Right kidney (tissue), 9 donors: ENCODE measurements at places on chromosomes 11 and 22.

GRCh38 chr11:117842131-117842941 is 17.8 kb upstream of the FXYD2 start:
- no peak for DNase-seq

DNA sequence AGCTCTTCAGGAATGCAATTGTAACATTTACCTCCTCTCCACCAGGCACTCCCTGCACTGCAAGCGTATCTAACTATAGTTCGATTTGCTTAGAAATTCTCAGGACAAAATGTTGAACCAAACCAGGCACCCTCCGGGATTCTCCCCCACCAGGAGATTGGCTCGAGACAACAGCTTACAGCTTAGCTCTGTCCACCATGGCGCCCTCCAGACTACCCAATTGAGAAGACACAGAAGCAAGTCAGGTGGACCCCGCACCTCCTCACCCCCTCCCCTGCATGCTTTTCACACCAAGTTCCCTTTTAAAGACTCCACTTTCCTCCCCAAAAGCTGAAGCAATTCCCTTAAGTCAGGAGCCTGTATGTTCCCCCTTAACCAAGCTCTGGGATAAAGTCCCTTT is 34.7 kb upstream of the RFPL3 start:
- no peak for DNase-seq

- DNase-seq: peak; percentile 91
These were observed at the start of gene LIF for GRCh38 chr22:30245985-30246813. TSS of gene LIF (minus strand) at chr22:30246759. CDS start at chr22:30246695, 64 bp downstream.

- DNase-seq: peak; percentile 66
These were observed 22.8 kb downstream of the ARRB1 start for GRCh38 chr11:75328426-75329277.

DNA sequence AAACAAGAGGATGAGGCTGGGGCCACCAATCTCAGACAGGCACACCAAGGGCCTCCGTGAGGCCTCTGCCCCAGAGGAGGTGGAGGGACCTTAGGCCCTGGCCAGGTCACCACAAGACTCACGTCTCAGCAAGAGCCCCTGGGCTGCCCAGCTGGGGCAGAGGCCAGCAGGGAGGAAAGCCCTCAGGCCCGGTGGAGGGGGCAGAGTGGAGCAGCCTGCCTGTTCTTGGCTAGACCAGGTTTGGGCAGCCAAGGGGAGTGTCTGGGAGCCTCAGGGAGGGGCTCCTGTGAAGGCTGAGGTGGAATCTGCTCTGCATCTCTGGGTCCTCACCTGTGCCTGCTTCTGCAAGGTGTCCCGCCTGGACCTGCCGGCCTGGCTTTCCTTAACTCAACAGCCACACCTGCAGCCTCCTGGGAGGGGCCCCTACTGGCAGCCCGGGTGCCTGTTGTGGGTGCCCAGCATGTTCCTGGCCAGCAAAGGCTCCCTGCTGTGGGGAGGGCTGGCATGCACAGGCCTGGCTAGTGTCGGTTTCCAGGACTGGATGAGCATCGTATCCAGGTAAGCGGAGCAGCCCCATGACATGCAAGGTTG is 11.9 kb downstream of the TTLL12 start:
- DNase-seq: no peak

DNA sequence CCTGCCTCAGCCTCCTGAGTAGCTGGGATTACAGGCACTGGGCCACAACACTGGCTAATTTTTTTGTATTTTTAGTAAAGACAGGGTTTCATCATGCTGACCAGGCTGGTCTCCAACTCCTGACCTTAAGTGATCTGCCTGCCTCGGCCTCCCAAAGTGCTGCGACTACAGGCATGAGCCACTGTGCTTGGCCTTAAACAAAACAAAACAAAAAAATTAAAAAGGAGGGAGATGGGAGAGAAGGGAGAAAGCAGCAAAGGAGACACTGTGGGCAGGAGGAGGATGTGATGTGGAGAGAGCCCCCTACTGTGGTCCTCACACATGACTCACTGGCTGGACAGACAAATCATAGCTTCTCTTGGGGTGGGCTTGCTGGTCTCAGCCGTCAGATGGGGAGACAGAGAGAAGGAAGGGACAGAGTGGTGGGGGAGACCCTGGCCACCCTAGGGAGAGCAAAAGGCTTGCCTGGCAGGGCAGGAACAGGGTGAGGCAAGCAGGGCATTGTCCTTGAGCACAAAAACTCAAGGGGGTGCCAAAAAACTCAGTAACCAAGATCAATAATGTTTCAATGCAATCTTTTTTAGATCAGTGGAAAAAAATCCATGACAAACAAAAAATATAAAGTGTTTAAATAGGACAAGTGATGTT is 31.6 kb downstream of the TPST2 start:
- no peak for DNase-seq

DNA sequence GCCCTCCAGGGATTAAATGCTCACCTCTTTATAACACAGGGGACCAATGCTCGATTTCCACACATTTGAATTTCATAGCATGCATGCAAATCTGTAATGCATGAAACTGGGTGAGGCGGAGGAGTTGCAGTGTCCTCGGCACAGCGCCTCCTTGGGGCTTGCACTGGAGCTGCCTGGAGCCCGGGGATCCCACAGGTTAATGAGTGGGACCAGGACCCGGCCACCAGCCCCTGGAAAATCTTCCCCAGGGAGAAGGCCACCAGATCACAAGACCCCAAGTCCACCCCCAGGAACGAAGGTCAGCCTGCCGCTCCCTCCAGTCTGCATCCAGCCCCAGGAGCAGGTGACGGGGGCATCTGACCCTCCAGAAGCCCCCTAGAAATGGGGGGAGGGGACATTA is 119.1 kb downstream of the MN1 start:
- no peak for DNase-seq

DNA sequence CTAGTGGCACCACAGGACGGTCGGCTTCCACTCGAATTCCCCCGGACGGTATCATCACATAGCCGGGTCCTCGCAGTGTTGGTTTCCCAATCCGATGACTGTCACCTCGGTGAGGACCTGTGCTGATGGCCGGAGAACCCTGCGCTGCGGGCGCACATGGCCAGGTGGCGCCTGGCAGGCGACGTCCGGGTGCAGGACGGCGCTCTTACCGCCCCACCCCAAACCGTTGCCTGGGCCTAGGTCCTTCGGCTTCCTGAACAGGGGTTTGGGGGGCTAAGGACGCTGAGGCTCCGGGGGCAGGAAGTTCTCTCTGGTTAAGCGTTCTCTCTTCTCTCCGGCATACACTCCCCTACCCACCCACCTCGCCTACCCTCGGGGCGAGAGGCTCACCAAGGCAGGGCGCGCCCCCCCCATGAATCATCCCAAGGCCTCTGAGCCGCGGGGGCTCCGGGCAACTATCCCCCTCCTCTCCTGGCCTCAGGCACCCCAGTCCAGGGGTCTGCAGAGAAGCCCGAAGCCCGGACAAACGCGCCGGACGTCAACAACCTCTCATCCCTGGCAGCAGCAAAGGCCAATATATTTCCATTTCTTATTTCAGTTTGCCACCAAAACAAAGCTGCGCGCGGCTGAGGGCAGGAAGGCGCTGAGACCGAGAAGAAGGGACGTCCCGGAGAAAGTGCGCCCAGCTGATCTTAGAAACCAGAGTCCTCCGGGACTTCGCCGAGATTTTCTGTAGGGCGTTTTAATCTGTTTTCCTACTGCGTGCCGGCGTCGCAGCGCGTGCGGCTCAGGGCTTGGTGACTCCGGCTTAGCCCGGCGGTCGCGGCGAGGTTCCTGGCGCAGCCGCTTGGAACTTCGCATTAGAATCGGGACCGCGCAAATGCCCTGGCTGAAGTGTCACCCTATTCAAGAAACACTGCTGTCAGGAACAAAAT is 5.6 kb downstream of the ALX4 start:
- DNase-seq: peak; percentile 73

DNA sequence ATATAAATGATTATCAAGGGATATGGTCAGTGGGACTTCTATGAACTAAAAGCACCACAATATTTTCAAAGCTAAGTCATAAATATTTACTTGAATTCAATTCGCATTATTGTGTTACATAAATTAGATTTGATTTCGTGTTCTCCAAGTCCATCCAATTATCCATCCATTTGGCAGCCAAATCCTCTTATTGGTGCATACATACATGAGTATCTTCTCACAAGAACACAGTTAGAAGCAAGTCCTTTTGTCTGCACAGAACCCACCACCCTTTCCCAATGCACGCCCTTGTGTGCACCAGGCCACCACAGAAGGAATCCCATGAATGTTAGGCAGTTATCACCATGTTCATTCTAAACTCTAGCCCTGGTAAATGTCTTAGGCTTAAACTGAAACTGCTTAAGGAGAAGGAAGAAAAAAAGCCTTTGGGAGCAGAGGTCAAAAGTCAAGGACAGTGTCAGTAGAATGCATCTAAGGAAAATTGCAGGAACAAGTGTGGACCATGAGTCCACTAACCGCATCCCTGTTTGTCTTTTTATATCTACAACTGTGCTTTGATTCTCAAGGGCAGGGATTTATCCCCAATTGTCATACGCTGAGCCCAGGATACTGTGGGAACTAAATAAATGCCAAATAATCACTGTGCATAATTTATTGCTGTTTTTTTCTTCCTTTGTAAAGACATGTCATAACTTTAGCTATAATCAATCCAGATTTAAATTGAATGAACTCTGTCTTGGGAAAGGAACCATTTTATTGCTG is 108.2 kb upstream of the DDI1 start:
- DNase-seq: no peak

GRCh38 chr11:38553148-38553547 is 1955.1 kb upstream of the RAG2 start:
- no peak for DNase-seq

DNA sequence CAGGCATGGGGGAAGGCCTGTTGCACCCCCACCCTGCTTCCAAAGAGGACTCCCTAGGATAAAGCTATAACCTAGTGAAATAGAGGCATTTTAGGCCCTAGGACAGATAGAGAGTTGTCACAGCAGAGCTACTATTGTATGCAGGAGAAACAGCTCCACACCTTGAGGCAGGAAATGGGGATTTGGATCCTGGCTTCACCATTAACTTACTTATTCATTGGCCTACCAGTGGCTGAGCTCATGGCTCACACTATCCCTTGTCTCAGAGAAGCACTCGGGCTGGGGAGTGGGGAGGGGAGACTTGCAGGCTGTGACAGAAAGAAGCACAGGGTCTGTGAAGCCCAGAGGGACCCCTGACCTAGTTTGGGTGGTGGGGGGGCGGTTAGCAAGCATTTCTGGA is 999 bp upstream of the PDE2A start:
- no peak for DNase-seq

DNA sequence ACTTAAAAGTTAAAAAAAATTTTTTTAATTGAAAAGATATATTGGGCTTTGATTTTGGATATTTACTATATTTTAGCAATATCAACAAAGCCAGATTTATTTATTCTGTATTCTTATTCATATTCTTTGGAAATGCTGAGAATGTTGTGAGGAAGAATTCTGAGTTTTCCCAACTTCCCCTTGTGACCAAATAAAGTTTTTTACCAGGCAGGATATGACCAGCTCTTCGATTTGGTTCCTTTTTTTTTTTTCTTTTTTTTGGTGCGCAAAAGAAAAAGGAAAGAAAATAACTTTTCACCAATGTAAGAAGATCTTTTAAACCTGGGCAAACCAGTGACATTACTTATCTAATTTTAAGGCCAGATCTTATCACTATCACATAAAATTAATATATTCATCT is 12.9 kb downstream of the TCP11L1 start:
- no peak for DNase-seq

GRCh38 chr11:94088906-94089305 is 39.7 kb upstream of the PANX1 start:
- DNase-seq: no peak

- DNase-seq: no peak
These were observed 20.9 kb upstream of the NAALAD2 start for GRCh38 chr11:90113541-90113940.

GRCh38 chr11:67317888-67318555 is 14.7 kb downstream of the SSH3 start:
- DNase-seq: no peak

- no peak for DNase-seq
These were observed 15.5 kb downstream of the OR52M1 start for GRCh38 chr11:4560467-4560866.

DNA sequence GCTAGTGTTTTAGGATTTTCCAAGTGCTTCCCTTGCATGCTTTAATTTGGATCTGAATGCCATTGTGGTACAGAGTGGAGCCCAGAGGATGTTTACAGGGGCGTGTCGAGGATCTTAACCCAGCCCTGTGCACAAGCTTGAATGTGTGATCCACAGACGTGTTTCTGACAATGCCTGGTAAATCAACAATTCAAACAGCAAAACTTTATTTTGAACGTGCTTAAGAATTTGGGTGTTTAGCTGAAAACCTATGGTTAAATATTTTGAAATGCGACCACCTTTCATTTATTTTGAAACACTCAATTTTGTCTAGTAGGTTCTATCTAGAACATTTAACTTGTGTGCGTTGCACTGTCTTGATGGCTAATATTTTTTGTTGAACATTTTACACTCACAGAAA is 1.8 kb downstream of the TUBA8 start:
- no peak for DNase-seq

GRCh38 chr22:46027211-46028105 is 50.5 kb upstream of the WNT7B start:
- peak; percentile 80 for DNase-seq

GRCh38 chr11:123195188-123196059 is at the start of gene CLMP:
TSS of gene CLMP (minus strand) at chr11:123195248. CDS start at chr11:123194940, 308 bp downstream.
- DNase-seq: peak; percentile 77

GRCh38 chr22:50218996-50219727 is 18.4 kb downstream of the SELENOO start:
- no peak for DNase-seq

- DNase-seq: no peak
These were observed 134.8 kb upstream of the DDI1 start for GRCh38 chr11:103901656-103902055.

DNA sequence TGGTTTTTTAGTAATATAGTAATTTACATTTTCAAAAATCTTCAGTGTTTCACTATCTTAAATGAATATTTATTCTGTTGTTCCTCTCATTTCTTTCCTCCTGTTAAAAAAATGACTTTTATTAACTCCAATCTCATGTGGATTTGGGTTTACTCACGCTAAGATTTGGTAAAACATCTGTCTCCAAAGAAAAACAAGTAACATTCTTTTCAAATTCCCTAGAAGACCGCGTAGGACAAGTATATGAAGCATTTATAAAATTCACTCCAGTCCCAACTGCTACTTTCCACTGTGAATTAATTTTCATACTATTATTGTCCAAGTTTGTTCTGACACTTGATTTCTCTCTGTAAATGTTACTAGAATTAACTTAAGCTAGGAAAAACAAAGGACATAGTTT is 26.2 kb downstream of the SBF2 start:
- no peak for DNase-seq

DNA sequence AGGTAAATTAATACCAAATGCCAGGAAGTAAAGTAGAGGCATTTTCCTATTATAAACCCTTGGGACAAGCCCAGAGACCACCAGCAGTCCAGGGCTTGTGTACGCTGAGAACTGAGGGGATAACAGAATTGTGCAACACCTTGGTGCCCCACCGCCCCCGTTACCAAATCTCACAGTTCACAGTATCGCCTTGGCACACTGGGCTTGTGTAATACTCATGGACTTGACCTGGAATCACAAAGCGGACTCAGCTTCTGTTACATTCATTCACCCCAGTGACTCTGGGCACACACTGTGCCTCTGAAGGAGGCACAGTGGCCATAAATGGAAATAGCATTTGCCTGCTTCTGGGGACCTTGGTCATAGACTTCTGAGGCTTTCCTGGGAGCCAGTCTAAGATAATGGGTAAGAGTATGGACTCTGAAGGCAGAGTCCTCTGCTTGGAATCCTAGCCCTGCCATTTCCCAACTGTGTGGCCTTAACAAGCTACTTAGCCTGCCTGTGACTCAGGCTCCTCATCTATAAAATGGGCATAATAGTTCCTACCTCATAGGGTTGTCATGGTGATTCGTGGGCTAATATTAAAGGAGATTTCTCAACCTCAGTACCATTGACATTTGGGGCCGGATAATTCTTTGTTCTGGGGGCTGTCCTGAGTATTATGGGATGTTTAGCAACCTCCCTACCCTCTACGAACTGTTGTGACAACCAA is 53.7 kb downstream of the TIMP3 start:
- DNase-seq: no peak
